ENCODE measurements at places on chromosomes 13 and 19.

DNA sequence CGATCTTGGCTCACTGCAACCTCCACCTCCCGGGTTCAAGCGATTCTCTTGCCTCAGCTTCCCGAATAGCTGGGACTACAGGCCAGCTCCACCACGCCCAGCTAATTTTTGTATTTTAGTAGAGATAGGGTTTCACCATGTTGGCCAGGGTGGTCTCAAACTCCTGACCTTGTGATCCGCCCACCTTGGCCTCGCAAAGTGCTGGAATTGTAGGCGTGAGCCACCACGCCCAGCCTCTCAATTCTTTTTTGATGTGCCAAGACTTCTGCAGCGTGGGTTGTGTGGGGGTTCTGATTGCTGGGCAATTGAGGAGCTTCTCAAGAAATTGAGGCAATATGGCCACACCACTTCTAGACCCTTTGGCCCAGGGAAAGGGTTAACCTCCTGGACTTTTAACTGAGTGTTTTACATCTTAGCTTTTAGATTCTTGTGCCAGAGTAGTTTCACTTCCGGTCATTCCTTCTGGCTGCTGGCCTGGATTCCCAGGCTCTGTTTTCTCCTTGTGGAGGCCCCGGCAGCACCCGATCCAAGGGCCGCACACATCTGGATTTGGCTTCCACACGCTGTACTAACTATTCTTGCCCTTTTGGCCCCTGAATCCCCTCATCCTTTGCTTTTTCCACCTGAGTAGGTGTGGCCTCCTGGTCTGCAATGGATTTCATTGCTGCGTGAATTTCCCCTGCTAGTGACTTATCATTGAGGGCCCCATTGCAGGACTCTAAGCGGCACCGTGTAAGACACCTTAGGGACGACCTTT, 14.7 kb downstream of the SMARCA4 start:
- H3K4me3 ChIP-seq: no peak overlapping the region
- DNase-seq: peak; percentile 66
- peaks cover 4% of the 10 kb centered on the region for H3K36me3 ChIP-seq
- H3K27me3 ChIP-seq: no peaks in the 10 kb centered on the region
- H3K4me1 ChIP-seq: peaks cover 13% of the 10 kb centered on the region

DNA sequence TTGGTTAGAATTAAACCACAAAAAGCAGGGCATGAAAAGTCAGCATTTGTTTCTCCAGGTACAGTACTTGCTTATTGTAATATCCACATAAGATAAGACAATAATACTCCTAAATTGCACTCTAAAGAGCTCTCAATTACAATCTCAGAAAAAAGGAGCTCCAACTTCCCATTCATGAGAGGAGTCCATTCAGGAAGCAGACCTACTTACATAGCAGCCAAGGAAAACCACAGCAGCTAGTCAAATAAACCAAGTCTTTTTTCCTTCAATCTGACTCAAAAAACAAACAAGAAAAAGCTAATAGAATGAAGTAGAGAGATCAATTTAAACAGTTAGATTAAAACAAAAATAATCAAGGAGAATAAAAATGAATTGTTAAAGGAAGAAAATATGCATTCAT, 885.2 kb upstream of the SLITRK6 start:
- no peak for DNase-seq
- H3K27me3 ChIP-seq: no peaks in the 10 kb centered on the region
- no peak overlapping the region for H3K27ac ChIP-seq

GRCh38 chr19:3880471-3881271, at the start of gene ATCAY:
Gene ATCAY, plus strand, starts transcription at chr19:3880685. Its CDS starts 5,083 bp downstream, at chr19:3885768.
- no peaks in the 10 kb centered on the region for H3K4me1 ChIP-seq
- no peak for DNase-seq
- H3K36me3 ChIP-seq: no peaks in the 10 kb centered on the region
- no peak within 1 kb of the TSS for H3K27ac ChIP-seq
- peaks cover 31% of the 10 kb centered on the region for H3K27me3 ChIP-seq
- H3K4me3 ChIP-seq: no peak within 1 kb of the TSS

DNA sequence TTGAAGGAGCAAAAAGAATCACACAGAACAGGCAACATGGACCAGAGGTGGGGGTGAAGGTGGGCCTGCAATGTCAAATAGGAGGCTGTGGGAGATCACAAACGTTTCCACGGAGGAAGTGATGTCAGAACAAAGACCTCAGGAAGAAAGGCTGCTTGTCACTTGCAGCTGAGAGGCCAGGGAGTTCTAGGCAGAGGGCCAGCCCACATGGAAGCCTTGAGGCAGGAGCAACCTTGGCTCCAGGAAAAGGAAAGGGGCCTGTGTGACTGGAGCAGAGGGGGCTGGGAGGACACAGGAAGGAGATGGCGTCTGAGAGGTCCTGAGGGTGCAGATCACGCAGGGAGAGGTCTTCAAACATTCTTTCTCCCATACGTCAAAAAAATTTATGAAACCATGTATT, 16.3 kb downstream of the ZNF160 start:
- no peaks in the 10 kb centered on the region for H3K27me3 ChIP-seq
- H3K4me1 ChIP-seq: no peaks in the 10 kb centered on the region
- DNase-seq: peak; percentile 32
- no peak overlapping the region for H3K27ac ChIP-seq

DNA sequence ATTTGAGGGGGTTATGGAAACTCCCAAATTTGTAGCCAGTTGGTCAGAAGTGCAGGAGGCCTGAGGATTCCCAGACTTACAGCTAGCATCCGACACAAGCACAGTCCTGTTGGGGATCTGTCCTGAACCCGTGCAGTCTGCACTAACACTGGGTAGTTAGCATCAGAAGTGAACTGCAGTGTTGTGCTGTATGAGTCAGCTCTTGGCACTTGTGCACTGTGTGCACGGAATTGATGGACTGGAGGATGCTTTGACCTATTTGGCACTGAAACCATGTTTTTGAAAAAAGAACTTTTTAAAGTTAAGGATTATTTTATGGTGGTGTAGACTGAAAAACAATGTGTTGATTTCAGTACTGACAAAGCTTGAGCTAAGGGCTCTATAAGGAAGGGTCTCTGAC, 279.0 kb downstream of the NHLRC3 start:
- H3K36me3 ChIP-seq: no peaks in the 10 kb centered on the region
- DNase-seq: peak; percentile 62
- no peaks in the 10 kb centered on the region for H3K27me3 ChIP-seq
- no peak overlapping the region for H3K27ac ChIP-seq
- H3K4me1 ChIP-seq: no peaks in the 10 kb centered on the region
- no peak overlapping the region for H3K4me3 ChIP-seq
